ENCODE measurements at places on chromosomes 16 and 17.

- no peak for DNase-seq
Measured at GRCh38 chr17:40896916-40897455, 11.9 kb upstream of the KRT20 start.

- no peak for DNase-seq
Measured at GRCh38 chr17:57354673-57355072, 98.3 kb downstream of the MSI2 start.

GRCh38 chr17:34998205-34998604 is 17.9 kb downstream of the LIG3 start:
- peak; percentile 17 for DNase-seq

GRCh38 chr16:11627822-11628457 is 40.3 kb upstream of the SNN start:
- DNase-seq = no peak

DNA sequence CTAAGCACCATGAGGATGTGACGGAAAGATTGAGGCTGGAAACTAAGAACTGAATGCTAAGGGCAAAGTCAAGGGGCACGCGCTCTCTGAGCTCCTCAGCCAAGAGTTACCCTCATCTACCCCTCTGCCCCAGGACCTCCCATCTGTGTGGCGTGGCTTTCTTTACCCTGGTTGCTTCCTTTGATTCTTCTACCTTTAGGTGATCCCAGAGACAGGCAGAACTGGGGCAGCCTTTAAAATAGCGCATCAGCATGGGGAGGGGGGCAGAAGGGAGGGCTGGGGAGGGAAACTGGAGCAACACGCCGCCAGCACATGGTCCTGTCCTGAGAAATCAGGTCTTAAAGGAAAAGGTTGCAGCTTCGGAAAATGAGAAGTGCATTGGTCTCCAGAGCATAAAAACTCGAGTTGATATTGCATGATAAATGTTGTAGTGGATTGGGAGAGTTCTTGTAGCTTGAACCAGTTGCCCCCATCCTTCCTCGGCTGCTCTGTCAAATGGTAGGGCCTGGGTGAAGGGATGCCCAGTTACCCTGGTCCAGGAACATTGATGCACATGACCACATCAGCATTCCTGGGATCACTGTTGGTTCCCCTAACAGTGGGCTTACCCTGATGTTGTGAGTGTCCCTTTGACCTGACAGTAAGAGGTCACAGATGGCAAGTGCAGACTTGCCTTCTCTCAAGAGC is 29.7 kb downstream of the LDHD start:
- DNase-seq = no peak

- DNase-seq = no peak
Measured at GRCh38 chr16:9309844-9310243, 218.4 kb downstream of the HAPSTR1 start.

GRCh38 chr17:64706224-64707049 is 44.3 kb upstream of the SMURF2 start:
- DNase-seq = peak; percentile 25

DNA sequence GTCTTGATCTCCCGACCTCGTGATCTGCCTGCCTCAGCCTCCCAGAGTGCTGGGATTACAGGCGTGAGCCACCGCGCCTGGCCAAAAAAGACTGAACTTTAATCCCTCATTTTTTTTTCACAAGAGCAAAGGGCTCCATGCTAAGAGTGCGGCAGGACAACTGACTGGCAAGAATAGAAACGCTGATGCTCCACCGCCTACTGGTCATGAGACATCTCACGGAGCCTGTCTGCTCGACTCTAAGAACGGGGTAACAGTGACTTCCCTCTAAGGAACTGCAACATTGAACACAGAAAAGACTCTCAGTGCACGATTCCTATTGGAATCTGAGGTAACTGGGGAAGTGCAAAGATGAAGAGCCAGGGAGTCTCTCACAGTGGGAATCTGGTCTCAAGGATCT is 23.9 kb downstream of the HIGD1B start:
- DNase-seq = no peak

GRCh38 chr17:69900829-69901228 is 174.2 kb upstream of the KCNJ16 start:
- no peak for DNase-seq
